ENCODE measurements at places on chromosomes 3 and 15. TPM values are rescaled to one million over a fixed set of nuclear protein-coding genes. Genes with fewer than 3 reads are reported as not detected.

DNA sequence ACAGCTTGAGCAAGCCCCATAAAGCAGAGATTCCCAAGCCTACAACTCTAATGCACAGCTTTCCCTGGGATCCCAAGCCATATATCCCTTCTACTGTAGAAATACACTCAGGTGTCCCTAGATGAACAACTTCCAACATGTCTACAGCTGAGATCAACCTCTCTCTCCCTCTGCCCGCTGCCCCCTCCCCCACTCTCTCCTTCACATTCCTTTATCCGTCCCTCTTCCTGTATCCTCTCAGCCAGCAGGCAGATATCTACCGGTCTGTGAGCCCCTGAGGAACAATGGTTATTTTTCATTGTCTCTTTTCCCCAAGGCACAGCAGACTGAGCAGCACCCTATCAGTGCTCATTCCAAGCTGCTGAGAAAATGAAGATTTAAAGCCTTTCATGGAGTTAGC, 138.6 kb downstream of the SUCLG2 start:
- H3K36me3 ChIP-seq = peaks cover 17% of the 10 kb centered on the region
- no peak overlapping the region for H3K27ac ChIP-seq
- DNase-seq = no peak
- H3K4me3 ChIP-seq = no peak overlapping the region

GRCh38 chr3:43294975-43295374, 8.6 kb downstream of the SNRK start:
- H3K27ac ChIP-seq = no peak overlapping the region
- no peak for DNase-seq
- peaks cover 20% of the 10 kb centered on the region for H3K4me1 ChIP-seq
- H3K36me3 ChIP-seq = no peaks in the 10 kb centered on the region

Gene CP
- total RNA-seq = 0.42 TPM

Gene CALML4
- 11.9 TPM for total RNA-seq

All from neural crest cell (in vitro differentiated cells).